CD4-positive, alpha-beta T cell treated with Interleukin-10 for 1 hour (primary cell): ENCODE measurements at places on chromosomes 16 and 17.

DNA sequence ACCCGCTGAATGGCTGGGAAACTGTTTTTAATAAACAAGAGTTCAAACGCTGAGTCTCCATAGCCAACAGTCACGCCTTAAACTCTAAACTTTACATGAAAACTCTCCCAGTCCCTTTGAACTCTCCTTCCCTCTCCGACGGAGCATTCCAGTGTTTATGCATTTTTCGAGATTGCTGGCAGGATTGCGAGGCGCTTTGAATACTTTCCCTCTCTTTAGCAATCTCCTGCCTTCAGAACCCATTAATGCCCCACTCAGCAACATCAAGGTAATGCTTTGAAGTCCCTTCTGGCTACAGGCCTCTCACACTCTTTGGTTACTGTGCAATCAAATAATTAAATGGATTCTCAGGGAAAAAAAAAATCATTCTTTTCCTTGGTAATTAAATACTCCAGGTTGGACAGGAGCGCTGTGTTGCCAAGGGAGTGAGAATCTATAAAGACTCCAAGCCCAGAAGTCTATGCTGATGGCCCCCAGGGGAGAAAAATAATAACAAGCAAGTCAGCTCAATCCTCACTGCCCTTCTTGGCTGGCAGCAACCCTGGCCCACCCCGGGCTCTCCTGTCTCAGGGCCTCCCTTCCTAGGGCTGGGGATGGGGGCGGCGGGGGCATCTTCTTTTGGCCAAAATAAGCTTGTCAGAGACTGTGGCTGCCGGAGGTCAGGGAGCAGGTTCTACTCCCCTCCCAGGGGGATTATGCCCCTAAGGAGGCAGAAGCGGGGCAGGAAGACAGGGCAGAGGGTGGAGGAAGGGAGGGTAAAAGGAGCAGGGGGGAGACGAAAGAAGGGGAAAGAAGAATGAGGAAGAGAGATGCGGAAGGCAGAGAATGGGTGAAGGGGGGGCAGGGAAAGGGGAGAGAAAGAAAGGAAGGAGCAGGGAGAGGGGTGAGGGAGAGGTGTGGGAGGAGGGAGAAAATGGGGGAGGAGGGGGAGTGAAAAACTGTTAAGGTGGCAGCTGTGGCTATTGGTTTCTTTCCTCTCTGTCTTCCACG lies 45.2 kb downstream of the AXIN2 start:
- no peak for DNase-seq

DNA sequence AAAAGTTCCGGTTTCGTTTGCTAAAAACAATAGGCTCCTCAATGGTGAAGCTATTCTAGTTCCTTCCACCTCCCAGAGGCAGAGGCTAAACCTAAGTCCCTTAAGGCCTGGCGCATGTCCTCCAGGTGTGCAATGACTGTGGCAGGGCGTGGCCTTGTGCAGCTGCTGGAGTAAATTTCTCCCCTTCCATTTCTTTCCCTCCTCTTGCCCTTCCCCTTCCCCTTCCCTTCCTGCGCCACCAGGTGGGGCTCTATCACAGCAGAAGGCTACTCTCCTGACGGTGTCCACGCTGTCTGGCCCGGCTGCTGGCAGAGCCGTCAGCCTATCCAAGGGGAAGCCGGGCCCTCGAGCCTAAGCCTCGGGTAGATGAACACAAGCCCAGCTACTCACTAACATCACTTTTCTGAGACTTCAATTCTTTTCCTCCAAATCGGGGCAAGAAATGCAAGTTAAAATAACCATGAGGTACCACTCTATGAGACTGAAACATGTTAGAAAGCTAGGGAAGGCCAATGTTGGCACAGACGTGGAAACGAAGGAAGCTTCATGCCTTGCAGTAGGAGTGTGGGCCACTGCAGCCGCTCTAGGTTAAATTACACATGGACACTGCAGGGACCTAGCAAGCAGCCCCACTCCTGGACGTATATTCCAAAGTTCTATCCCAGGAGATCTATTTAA lies 34.4 kb downstream of the C16orf78 start:
- DNase-seq = peak; percentile 55

- no peak for DNase-seq
Measured at GRCh38 chr17:61362396-61362795, 37.2 kb upstream of the TBX2 start.

DNA sequence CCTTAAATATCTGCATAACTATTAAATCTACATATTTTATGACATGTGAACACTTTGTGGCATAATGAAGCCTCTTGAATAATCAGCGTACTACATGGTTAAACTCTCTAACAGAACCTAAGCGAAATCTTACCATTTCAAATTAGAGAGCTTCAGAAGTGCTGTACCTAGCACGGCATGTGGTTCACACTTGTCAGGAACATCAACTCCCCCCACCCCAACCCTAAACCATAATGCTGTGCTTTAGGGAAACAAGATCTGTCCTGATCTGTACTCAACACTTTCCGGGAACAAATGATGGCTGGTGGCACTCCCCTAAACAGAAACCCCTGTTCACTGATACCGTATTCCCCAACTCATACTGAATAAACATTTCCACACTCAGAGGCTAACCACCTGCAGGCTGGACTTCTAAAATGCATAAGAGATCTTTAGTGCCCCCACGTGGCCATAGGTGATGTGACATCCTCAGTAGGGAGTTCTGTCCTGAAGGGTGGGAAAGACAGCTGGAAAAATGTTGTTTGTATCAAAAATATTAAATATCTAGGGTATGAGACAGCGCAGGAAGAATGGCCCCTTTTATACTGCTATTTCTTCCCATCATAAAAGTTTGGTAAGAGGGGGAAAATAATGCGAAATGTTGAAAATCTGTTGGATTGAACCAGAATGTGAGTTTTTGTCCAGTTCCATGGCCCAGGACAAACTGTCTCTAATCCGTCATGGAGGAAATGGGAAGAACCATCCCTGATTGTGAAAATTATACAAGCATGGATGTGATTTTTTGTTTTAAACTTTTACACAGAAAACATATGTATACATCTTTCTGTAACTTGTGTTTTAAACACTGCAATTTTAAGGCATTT lies 88.6 kb downstream of the USP31 start:
- peak; percentile 45 for DNase-seq

- DNase-seq = no peak
Measured at GRCh38 chr16:51035711-51036110, 115.4 kb downstream of the SALL1 start.

DNA sequence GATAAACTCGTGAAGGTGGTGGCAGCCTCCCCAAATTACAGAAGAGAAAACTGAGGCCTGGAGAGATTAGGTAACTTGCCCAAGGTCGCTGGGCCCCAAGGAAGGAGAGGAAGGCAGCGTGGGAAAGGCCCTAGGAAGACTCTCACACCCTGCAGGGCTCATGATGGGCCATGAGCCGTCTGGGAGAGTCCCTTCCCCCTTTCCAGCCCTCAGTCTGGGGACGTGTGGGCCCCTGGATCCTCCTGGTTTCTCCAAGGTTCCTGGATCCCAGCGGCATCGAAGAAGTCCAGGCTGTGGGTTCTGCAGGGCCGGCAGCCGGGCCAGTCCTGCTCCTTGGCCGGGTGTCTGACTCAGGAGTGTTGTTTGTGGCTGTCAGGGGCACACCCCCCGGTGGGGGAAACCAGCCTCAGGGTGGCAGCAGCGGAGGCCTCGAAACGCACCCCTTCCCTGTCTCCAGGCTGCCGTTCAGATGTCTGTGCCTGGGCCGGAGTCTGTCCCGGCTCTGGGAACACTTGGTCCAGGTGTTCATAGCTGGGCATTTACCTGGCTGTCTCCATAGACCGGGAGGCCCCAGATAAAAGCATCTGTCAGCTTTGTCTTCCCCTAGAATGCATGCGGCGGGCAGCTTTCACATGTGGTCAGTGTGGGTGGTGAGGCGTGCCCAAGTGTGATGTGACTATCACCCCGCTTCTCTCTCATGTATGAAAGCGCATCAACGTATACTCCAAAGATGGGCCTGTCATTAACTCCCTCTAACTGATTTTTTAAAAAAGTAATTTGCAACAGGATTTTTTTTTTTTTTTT lies 3.7 kb upstream of the RAP1GAP2 start:
- peak; percentile 72 for DNase-seq

DNA sequence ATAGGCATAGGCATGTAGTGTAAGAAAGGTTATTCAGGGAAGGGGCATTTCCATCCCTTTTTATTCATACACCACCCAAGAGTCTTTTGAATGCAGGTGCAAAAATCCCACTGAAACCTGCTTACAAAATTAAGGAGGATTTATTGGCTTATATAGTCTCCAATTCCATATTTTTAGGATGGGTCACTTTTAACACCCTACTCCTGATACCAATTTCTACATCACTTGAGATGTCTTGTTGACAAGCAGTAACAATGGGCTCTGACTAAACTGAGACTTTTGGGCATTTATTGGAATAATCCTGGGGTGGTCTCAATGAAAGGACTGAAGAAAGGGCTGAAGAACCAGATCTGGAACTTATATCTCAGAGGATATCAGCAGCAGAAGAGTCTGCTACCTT lies 18.9 kb upstream of the NKD1 start:
- no peak for DNase-seq

DNA sequence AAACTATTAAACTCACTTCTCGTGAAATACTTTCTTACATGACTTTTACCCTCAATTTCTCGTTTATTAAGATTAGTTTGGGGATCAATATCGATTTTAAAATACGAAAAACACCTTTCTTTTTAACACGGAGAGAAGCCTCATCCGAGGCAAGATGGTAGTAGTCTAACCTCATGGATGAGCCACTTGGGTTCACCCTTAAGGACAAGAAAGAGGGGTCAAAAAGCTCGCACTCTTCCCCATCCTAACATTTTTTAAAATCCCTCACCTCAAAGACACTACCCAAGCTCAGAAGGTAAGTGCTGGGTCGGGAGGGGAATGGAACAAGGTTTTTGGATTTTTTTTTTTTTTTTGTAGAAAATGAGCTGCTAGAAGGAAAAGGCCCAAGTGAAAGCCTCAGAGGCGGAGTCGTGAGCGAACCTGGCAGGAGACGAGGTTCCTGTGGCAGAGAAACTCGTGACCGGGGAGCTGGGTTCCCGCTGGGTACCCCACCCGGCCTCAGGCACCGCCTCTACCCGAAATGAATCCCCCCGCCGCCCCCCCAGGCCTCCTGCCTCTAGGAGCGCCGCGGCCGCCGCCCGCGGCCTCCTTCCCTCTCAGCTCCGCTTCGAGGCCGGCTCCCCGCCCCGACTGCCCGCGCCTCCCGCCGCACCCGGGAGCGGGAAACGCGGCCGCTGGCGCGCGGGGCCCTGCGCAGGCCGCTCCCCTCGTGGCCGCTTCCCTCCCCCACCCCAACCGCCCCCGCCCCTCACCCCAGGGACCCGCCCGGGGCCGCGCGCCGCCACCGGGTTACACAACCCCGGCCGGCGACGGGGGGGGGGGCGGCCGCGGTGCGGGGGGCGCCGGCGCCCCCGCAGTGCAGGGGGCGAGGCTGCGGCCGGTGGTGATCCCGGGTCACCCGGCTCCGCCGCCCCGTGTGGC lies 1.6 kb downstream of the NUFIP2 start:
- DNase-seq = peak; percentile 71

- DNase-seq = no peak
Measured at GRCh38 chr16:27325736-27326135, 12.0 kb downstream of the IL4R start.

GRCh38 chr17:40678902-40679522 lies 14.0 kb upstream of the KRT222 start:
- no peak for DNase-seq

- no peak for DNase-seq
Measured at GRCh38 chr17:521183-521525, 168.5 kb upstream of the RPH3AL start.

- no peak for DNase-seq
Measured at GRCh38 chr16:67016681-67017420, 12.1 kb upstream of the CBFB start.

GRCh38 chr17:78664476-78665386 lies 87.5 kb upstream of the DNAH17 start:
- no peak for DNase-seq

DNA sequence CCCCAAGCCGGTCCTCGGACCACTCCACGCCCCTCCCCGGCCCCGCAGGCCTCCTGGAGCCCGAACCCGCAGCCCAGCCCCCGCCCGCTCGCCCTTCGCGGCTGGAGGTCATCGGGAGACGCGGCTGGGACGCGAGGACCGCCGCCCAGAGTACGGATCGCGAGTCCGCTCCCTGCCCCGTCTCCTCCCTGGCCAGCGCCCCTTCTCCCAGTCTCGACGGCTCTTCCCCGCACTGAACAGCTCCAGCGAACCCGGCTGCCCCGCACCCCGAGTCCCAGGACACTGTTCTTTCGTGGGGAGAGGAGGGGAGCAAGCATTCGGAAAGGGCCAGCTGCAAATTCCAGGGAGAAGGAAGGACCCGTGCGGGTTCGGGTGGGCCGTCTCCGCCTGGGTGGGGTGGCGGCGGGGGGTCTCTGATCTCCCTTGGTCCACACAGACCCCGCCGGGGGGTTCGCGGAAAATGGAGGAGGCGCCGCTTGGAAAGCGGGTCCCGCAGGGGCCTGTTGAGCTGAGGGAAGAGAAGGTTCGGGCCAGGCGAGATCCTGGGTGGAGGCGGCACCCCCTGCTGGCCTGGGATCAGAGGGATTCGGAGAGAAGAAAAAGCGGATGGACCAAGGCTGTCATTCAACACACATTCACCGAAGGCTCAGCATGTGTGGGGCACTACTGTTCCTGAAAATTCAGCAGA lies 632 bp upstream of the RTN4RL1 start:
- peak; percentile 36 for DNase-seq

- no peak for DNase-seq
Measured at GRCh38 chr16:65365732-65366715, 244.2 kb upstream of the CDH11 start.

- DNase-seq = no peak
Measured at GRCh38 chr17:74527081-74527480, 4.2 kb downstream of the CD300LB start.

GRCh38 chr17:74217037-74217730 lies 3.8 kb downstream of the TTYH2 start:
- no peak for DNase-seq

- no peak for DNase-seq
Measured at GRCh38 chr17:63537001-63537400, 13.3 kb upstream of the DCAF7 start.

- DNase-seq = no peak
Measured at GRCh38 chr16:75262104-75262799, 10.8 kb upstream of the BCAR1 start.

GRCh38 chr17:57785022-57785421 lies 39.9 kb upstream of the CCDC182 start:
- DNase-seq = no peak

DNA sequence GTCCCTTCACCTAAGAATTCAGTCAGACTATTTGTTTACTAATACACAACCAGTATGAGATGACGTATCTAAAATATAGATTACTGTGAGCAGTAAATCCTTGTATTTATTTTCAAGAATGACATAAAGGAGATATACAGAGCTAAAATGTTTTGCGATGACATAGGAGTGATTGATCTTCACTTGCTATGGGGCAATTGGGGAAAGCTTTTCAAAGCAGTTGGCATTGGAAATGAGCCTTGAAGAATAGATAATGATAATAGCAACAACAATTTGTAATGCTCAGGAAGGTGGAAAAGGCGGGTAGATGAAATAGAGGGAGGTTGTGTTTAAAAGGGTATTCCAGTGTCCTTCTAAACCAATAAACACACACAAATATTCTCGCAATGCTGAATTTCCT lies 623.7 kb downstream of the CDH8 start:
- DNase-seq = no peak
